Peyer's patch (tissue), 4 donors: ENCODE measurements at places on chromosomes 6 and 20. TPM values are rescaled to one million over a fixed set of nuclear protein-coding genes. Genes with fewer than 3 reads are reported as not detected.

GRCh38 chr6:97401533-97401932, 118.5 kb upstream of the MMS22L start:
- no peak for DNase-seq
- no peaks in the 10 kb centered on the region for H3K4me1 ChIP-seq
- H3K36me3 ChIP-seq: no peaks in the 10 kb centered on the region
- no peaks in the 10 kb centered on the region for H3K27me3 ChIP-seq
- no peak overlapping the region for H3K4me3 ChIP-seq
- no peak overlapping the region for H3K27ac ChIP-seq

DNA sequence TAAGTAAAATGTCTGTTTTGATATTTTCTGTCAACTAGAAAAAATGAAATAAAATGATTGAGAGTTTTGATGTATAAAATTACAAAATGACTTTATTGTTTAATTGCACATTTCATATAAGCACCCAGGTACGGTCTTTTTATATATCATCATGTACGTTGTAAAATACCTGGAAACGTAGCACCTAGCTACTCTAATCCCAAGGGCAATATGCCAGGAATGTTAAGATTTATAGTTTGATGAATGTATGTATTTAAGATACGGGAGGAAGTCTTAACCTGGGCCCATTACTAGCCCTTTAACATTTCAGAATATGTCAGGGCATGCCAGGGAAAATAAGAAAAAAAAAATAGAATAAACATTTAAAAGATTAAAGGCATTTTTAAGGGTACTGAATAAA, 490.9 kb upstream of the NRSN1 start:
- no peaks in the 10 kb centered on the region for H3K27me3 ChIP-seq
- no peak for DNase-seq
- H3K27ac ChIP-seq: no peak overlapping the region
- no peaks in the 10 kb centered on the region for H3K4me1 ChIP-seq

- H3K4me1 ChIP-seq: peaks cover 5% of the 10 kb centered on the region
- H3K27me3 ChIP-seq: no peaks in the 10 kb centered on the region
- DNase-seq: peak; percentile 63
- H3K27ac ChIP-seq: peak overlapping the region; percentile 42
Measured at GRCh38 chr20:4082406-4083097, 67.2 kb upstream of the RNF24 start.

- no peaks in the 10 kb centered on the region for H3K36me3 ChIP-seq
- H3K4me1 ChIP-seq: no peaks in the 10 kb centered on the region
- DNase-seq: no peak
- no peaks in the 10 kb centered on the region for H3K27me3 ChIP-seq
- H3K27ac ChIP-seq: no peak overlapping the region
Measured at GRCh38 chr20:56195946-56196345, 52.6 kb upstream of the MC3R start.

GRCh38 chr20:41330941-41331340, 9.7 kb upstream of the LPIN3 start:
- no peaks in the 10 kb centered on the region for H3K4me1 ChIP-seq
- DNase-seq: no peak
- H3K4me3 ChIP-seq: no peak overlapping the region
- no peak overlapping the region for H3K27ac ChIP-seq

- no peak overlapping the region for H3K27ac ChIP-seq
- H3K27me3 ChIP-seq: no peaks in the 10 kb centered on the region
- no peaks in the 10 kb centered on the region for H3K36me3 ChIP-seq
- H3K4me3 ChIP-seq: no peak overlapping the region
Measured at GRCh38 chr6:7763881-7764280, 38.0 kb downstream of the BMP6 start.

GRCh38 chr20:61917474-61918145, 148.1 kb downstream of the TAF4 start:
- H3K36me3 ChIP-seq: no peaks in the 10 kb centered on the region
- H3K27ac ChIP-seq: no peak overlapping the region
- DNase-seq: no peak
- no peaks in the 10 kb centered on the region for H3K27me3 ChIP-seq
- H3K4me3 ChIP-seq: no peak overlapping the region

DNA sequence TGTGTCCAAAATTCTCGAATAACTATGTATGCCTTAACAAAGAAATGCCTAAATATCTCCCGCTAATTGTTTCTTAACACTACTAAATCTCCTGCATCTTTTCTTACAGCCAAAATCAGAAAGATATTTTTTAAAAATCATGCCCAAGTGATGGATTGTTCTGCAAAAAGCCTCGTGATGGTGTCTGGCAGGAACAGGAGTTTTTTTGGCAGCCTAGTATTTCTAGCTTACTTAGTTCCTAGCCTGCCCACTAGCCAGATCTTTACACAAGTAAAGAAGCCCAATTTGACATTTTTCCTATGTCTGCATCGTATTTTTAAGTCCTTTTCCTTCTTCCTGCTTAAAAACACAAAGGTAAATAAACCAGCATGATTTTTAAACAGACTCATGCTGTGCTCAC, 31.5 kb downstream of the SLC2A12 start:
- no peak overlapping the region for H3K27ac ChIP-seq
- H3K36me3 ChIP-seq: no peaks in the 10 kb centered on the region
- H3K4me3 ChIP-seq: no peak overlapping the region

DNA sequence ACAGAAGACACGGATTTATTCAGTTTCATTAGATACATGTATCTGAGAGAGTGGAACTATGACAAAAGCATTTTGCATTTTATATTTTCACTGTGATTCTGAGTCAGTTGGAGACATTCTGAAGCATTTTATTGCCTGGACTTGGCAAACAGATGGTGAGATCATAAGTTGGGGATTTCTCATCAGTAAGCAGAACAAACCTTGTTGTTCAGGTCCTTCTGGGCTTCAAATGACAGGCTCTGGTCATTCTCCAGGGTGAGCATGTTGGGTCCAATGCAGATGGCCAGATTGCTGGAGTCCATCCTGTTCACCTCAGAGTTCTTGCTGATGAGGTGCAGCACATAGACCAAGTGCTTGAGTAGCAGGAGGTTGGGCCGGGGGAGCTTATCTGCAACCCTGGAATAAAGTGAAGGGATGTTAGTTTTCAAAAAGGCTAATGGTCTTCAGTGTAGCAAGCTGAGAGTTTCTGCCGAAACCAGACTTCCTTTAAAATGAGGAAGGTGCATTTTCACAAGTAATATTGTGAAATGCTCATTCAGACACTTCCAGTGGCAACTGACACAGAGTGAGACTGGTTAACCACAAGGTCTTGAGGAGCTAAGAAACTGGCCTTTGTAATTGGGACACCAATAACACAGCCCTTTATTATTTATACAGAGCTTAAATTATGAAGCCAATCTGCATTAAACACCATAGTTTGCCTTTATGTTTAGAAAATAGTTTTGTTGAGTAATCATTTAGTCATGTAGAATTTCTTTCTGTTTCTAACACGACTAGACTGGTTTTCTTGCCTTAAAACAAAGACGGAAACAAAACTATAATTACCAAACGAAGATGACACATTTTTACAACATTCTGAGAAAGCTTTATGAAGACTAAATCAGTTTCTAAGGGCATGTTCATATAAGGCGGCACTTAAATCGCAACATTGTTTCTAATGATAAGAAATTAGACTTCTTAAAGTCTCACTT, 5.6 kb downstream of the TAGAP start:
- H3K27me3 ChIP-seq: no peaks in the 10 kb centered on the region
- H3K36me3 ChIP-seq: no peaks in the 10 kb centered on the region
- H3K4me3 ChIP-seq: no peak overlapping the region
- peaks cover 4% of the 10 kb centered on the region for H3K4me1 ChIP-seq
- DNase-seq: peak; percentile 55

GRCh38 chr6:108904741-108905140, 56.5 kb downstream of the ARMC2 start:
- no peak for DNase-seq
- no peak overlapping the region for H3K4me3 ChIP-seq
- H3K36me3 ChIP-seq: no peaks in the 10 kb centered on the region
- no peaks in the 10 kb centered on the region for H3K27me3 ChIP-seq
- H3K27ac ChIP-seq: no peak overlapping the region
- no peaks in the 10 kb centered on the region for H3K4me1 ChIP-seq

DNA sequence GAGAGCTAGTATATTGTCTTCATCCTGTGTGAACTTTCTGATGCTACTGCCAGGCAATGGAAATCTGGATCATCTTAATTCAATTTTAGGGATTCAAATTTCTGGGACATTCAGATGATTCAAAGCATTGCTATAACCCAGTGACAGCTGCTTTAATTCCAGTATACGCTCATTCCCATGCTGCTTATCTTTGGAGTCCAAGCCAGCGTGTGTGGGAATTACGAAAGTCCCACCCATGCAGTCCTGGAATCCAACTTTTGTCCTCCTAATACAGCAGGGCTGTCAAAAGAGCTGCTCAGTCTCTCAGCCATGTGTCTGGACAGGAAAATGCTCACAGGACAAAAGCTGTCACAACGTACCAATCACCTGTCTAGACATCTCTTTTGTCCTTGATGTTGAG, 219.8 kb downstream of the LAMA2 start:
- no peaks in the 10 kb centered on the region for H3K27me3 ChIP-seq
- no peaks in the 10 kb centered on the region for H3K36me3 ChIP-seq
- no peak overlapping the region for H3K4me3 ChIP-seq
- no peak for DNase-seq
- H3K27ac ChIP-seq: no peak overlapping the region

DNA sequence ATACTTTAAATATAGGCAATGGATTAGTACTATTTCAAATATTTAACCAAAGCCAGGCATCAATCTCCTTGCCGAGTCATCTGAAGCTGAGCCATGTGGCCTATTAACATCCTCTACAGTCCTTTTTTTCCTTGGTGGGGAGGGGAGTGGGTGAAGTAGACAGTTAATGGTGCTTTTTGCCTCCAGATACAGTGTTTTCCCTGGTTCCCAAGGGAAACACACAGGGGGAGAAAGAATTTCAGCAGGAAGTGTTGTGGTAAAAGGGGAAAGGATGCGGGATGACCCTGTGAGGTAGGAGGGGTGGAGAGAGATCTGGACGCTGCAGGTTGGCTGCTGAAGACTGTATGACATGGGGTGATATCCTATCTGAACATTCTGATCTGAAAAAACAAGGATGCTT, 9.6 kb downstream of the CLDN20 start:
- no peak overlapping the region for H3K27ac ChIP-seq
- DNase-seq: no peak
- H3K4me3 ChIP-seq: no peak overlapping the region
- no peaks in the 10 kb centered on the region for H3K36me3 ChIP-seq
- H3K4me1 ChIP-seq: no peaks in the 10 kb centered on the region
- no peaks in the 10 kb centered on the region for H3K27me3 ChIP-seq

DNA sequence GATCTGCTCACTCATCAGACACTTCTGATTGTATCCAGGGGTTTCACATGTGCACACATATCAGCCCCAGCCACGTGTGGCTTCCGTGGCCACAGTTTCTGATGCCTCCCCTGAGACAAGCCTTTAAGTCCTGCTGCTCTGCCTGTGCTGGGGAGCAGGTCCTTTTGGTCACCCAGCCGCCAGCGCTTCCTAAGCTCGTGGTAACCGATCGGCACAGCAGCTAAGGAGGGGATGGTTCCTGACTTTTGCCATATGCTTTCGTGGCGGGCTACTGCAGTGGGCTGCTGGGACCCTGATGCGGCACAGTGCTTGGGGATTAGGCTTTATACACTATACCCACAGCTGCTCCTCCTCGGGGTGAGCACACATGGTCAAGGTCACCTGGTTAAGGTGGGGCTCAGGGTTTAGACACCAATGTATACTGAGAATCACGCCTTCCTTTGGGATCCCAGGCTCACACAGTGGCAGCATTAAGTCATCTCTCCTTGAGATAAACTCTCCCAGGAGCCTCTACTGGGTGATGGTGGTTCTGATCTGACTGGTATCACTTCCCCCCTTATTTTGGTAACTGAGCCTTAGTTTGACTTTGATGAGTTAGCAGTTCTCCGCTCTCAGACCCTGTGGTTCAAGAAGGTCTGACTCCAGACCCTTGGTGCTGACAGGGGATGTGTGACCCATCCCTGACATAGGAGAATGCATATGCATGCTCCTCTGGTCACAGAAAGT, 85.9 kb upstream of the KCNG1 start:
- H3K36me3 ChIP-seq: no peaks in the 10 kb centered on the region
- no peak overlapping the region for H3K4me3 ChIP-seq
- H3K4me1 ChIP-seq: no peaks in the 10 kb centered on the region
- no peak for DNase-seq
- H3K27ac ChIP-seq: no peak overlapping the region
- H3K27me3 ChIP-seq: no peaks in the 10 kb centered on the region

DNA sequence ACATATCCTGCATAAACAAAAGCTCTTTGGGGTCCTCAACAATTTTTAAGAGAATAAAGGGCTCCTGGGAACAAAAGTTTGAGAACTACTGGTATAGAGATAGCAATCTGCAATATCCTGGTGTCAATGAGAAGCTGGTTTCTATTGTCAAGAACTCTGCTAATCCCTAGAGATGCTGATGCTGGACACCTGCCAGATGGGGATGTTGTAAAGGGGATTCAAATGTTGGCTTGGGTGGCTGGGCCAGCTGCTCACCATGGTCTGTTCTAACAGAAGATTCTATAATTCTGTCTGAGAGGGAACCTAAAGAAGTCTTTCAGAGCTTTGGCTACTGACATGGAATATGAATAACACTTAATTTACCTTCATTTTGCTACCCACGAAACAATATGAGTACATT, 137.8 kb downstream of the BTBD9 start:
- H3K36me3 ChIP-seq: no peaks in the 10 kb centered on the region
- no peak overlapping the region for H3K27ac ChIP-seq
- no peak overlapping the region for H3K4me3 ChIP-seq
- no peaks in the 10 kb centered on the region for H3K4me1 ChIP-seq
- H3K27me3 ChIP-seq: no peaks in the 10 kb centered on the region
- DNase-seq: no peak

ISM1 gene
- total RNA-seq: 1.1 TPM

HSPA12B gene
- total RNA-seq: 1.2 TPM

TGM3 gene
- total RNA-seq: not detected

ATXN1 gene
- 40.6 TPM for total RNA-seq

C20orf204 gene
- total RNA-seq: 0.83 TPM

TPBG gene
- 6.8 TPM for total RNA-seq
